ENCODE measurements at places on chromosomes 2 and 18.

GRCh38 chr2:69717861-69718273 is 24.1 kb upstream of the ANXA4 start:
- DNase-seq: no peak

DNA sequence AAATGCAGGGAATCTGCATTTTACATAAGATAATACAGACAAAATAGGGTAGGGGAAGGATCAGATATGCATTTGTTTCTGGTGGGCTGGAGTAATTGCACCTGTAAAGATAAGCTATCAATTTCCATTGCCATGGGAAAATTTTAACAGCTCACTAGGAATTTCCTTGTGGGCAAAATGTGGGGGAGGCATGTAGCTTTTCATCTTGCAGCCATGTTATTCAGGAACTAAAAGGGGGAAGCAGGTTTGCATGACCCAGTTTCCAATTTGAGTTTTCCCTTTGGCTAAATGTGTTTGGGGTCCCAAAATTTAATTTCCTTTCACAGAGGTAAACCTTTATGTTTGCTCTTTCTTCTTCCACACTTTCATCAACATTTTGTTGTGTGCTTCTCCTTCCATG is 624.4 kb downstream of the NYAP2 start:
- no peak for DNase-seq

GRCh38 chr2:75787532-75788132 is 76.9 kb upstream of the GCFC2 start:
- no peak for DNase-seq

DNA sequence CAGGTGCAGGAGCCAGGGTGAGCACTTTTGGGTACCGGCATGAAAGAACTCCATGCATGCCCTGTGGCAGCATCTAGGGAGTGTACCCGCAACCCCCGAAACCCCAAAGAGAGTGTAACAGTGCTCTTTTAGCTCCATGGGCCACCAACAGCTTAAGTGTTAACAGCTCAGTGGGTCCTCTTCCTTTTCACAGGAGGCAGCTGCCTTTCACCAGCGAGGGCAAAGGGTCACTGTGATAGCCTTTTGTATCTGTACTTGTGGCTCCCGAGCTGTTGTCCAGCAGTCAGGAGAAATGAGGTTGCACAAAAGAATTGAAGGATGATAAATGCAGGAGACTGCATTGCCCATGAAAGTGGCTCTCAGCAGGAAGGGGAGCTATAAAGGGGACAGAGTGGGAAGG is 1166.3 kb upstream of the ACVR2A start:
- DNase-seq: no peak

DNA sequence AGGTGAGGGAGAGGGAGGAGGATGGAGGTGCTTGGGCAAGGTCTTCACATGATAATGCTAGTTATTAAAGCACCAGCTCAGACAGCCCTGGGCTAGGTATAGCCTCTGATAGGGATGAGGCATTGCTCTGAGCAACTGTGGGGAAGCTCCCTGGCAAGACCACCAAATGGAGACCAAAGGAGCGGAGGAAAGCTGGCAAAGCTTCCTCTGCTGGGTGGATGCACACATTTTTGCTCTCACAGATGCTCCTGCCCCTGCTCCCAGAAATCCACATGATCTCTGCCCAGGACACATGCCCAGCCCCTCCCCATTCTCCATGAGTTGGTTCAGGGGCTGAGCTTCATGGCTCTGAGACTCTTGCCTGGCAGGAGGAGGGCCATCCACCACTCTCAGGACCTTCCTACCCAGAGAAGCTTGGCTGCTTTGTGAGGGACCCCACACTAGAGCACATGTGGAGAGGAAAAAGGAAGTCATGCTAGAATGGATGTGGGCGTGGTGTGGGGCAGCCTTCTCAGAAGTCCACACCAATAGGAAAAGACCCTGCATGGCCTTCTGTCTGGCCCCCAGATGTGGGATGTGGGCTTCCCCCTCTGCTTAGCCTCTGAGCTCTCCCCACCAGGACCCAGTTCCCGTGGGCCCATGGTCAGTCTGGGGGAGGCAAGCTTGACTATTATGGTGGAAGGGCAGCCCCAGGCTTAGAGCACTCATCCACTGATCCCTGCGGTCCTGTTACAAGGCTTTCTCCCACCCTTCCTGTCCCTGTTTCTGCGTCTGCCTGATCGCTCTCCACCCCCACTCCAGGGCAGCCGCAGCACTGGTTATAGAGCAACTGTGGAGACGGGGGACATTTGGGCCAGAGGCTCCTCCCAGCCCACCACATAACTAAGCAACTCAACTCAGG is 10.5 kb upstream of the CYP26B1 start:
- DNase-seq: no peak

- no peak for DNase-seq
Measured at GRCh38 chr2:25692737-25693445, 19.5 kb upstream of the DTNB start.

DNA sequence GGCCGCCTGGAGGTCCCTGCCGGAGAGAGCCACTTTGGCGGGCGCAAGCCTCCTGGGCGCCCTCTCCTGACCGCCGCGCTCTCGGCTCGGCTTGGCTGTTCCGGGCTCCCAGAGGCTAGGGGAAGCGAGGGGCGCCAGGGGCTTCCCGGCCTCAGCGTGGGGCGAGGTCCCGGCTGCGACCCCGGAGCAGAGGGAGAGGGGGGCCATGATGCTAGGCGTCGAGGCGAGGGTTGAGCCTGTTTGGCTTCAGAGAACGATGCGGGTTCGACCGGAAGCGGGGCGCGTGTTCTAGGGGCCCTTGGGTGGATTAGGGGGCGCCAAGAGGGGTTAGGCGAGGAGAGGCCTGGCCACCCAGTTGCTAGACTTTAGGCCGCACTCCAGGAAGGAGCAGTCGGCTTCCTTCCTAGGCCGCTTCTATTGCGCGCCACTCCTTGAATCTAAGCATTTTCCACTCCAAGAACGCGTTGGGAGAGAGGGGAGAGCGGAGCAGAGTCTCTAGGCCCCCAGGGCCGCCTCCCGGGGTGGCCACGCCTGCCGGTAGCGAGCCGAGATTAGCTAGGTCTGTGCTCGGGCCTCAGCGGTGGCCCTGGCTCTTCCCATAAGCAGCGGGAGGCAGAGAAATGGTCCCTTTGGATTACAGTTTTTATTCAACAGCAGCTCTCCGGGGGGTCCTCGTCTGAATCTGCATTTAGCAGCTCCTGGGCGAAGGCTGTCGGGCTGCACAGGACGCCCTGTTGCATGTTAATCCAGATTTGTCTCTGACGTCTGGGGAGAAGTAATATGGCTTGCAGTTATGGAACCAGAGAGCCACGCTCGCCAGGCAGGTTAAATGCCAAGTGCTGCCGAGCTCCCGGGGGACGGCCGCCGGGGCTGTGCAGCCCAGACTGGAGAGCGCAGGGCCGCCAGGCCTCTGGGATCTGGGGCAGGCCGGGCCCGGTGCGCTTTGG is 11.3 kb downstream of the MEIS1 start:
- DNase-seq: peak; percentile 87

DNA sequence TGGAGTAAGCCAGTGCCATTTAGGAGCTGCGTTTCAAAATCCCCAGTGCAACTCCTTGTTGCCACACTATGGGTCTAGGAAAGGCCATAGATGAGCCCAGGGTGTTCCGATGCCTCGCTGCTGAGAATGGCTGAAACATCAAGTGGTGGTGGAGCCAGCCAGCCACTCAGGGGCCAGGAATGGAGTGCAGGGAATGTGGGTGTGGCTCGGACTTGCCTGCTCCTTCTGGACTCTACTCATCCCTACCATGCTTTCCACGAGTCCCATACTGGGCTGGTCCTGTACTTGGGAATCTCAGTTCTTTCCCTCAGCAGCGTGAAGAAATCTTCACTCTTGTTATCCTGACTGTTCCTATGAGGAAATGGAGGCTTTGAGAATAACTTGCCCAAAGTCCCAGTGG is 143.5 kb downstream of the INSIG2 start:
- no peak for DNase-seq

DNA sequence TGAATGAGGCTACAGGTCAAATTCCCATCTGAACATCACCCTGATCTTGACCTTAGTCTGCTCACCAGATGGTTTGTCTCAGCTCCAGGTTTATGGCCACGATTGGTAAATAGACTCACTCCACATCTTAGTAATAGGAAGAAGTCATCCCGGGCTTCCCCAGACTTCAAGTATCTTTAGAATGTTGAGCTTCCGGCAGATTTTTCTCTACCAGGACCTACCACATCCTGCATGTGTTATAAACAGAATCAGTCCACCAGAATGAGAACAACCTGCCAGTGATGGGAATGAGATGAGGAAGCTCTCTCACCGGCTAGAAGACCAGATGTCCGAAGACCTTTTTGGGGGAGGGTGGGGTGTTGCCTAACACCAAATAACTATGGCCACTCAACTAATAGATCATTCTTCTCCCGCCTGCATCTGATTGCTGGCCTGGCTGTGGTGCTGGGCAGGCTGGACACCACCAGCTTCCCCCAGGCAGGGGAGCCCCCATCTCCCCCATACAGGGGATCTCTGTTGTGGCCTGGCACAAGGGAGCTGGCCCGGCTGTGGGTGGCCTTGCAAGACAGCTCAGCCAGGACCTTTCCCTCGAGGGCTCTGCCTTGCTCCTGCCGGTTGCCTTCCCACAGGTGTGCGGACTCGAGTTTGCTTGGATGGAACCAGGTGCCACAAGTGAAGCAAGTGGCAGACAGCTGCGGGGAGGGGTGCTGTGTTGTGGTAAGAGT is 88.5 kb downstream of the SH3RF3 start:
- no peak for DNase-seq

DNA sequence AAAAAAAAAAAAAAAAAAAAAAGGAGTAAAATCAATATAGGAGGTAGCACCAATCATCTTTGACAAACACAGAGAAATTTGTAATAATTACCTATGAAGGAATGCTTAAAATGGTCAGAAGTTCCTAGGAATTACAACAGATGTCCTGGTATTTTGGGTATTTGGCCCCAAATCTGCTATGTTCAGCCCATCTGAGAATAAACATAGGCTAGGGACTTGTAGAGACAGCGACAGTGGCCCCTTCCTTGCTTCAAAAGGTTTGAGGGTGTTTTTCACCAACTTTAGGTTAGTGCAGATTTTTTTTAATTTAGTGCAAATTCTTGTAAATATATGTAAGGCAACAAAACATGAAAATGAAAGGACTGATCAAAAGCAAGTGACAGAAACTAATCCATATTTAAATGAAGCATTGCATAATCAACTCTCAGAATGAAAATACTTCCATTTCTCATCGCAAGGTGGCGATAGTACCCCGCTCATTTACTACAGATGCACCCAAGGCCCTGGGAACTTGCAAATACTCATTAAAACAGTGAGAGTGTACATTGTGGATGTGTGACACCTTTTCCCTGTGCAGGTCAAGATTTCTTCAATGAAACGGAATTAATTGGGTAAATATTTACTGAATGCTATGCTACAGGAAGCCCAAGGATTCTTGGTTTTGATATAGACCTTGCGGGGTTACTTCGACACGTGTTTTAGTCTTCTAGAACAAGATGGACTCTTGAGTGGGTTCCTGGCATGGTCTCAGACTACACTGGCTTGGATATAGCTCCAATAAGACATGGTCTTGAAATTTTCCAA is 44.6 kb downstream of the FAM124B start:
- DNase-seq: no peak

DNA sequence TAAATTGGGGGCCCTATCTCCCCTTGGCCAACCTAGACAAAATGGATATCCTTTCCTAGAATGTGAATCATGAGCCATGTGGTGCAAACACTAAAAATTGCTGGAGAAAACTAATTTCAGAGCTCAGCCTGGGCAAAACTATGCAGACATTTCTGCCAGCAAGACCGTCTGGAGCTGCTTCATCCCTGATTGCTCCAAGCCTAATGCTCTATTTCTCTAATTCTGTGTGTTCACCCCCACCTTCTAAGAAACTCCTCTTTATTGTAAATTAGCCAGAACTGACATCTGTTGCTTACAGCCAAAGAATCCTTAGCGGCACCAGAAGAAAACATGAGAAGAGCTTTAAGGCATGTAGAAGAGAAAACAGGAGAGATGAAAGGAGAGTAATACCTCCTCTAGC is 337.7 kb upstream of the CHAC2 start:
- DNase-seq: no peak

- DNase-seq: no peak
Measured at GRCh38 chr18:46397174-46397573, 259.8 kb downstream of the LOXHD1 start.

DNA sequence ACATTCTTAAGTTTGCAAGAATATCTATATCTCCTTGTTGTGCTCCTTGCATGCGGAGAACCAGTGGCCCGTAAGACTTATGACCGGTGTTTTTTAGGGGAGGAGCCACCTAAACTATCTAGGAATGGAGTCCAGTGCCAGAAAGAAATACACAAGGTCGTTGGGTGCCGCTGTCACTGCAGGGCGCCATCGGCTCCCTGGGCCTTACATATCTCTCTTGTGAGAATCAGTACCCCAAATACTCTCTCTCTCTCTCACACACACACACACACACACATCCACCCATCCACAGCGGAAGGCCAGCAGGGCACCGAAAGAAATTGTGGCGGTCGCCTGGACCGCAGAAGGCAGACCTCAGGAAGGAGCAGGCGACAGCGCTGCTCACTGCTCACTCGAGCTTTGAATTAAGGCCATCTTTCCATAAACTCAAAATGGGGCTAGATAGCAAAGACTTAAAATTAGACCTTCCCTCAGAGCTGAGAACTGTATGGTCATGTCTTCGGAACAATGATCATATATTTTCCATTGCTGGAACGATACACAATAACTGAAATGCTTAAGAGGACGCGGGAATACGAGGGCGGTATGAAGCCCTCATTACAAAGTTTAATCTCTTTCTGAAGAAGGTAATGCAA is 10.4 kb downstream of the NR4A2 start:
- no peak for DNase-seq

- no peak for DNase-seq
Measured at GRCh38 chr2:59741840-59742239, 811.6 kb downstream of the BCL11A start.

DNA sequence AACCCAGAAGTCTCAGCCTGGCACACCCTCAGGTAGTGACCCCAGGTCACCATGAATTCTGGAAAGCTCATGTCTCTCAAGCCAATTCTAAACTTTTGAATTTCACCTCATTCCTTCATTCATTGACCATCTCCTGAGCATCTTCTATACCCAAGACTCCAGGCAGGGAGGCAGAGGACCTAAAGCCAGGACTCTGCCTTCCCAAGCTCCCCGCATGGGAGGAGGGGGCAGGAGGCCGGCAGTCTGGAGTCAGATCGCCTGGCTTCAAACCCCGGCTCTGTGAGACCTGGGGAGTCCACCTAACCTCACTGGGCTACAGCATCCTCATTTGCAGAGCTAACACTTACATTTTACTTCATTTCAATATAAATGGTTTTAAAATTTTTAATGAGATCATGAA is 59.0 kb downstream of the SMAD7 start:
- DNase-seq: peak; percentile 26

- no peak for DNase-seq
Measured at GRCh38 chr2:191497822-191498221, 180.1 kb upstream of the NABP1 start.
